ENCODE measurements at places on chromosomes 11 and 22. TPM values are rescaled to one million over a fixed set of nuclear protein-coding genes. Genes with fewer than 3 reads are reported as not detected.

KRTAP5-1 gene
- total RNA-seq, result not detected

NAV2 gene
- 11.9 TPM for total RNA-seq

TPST2 gene
- total RNA-seq, result 38.7 TPM

PHOX2A gene
- not detected for total RNA-seq

PGA5 gene
- not detected for total RNA-seq

MS4A3 gene
- not detected for total RNA-seq

OR52I2 gene
- not detected for total RNA-seq

ARHGAP32 gene
- total RNA-seq, result 4.7 TPM

C11orf16 gene
- total RNA-seq, result not detected

OSBP2 gene
- total RNA-seq, result 2.0 TPM

SCARF2 gene
- 45.6 TPM for total RNA-seq

KCNJ5 gene
- total RNA-seq, result not detected

EIF4ENIF1 gene
- total RNA-seq, result 13.5 TPM

CAT gene
- total RNA-seq, result 49.4 TPM

SLC22A9 gene
- total RNA-seq, result not detected

OR6A2 gene
- total RNA-seq, result not detected

DEUP1 gene
- not detected for total RNA-seq
